ENCODE measurements at places on chromosomes 5 and 9.
A peak's percentile ranks its signal among the peaks of the same experiment; 100 is the strongest.

GRCh38 chr5:13660072-13660471, 284.4 kb downstream of the DNAH5 start:
- DNase-seq, result no peak

- peak; percentile 82 for DNase-seq
Measured at GRCh38 chr9:92138157-92138959, 23.1 kb upstream of the SPTLC1 start.

GRCh38 chr9:4309806-4310205, 9.9 kb upstream of the GLIS3 start:
- DNase-seq, result no peak

DNA sequence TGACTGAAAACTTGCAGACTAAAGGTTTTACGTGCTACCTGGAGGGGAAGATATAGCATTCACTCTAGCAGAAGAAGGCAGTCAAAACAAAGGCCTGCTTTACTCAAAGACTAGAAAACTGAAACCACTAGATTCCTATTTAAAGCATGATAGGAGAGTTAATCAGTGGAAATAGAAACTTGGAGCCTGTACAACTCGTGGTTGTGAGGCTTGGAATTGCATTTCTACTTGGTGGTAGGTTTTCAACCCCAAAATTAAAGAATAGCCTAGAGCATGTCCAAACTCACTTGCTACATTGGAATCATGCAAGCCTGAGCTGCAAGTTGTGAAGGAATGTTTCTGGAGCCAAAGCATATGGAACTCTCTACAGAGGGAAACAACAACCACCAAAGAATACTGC, 1526.4 kb upstream of the NUDT12 start:
- DNase-seq, result no peak

DNA sequence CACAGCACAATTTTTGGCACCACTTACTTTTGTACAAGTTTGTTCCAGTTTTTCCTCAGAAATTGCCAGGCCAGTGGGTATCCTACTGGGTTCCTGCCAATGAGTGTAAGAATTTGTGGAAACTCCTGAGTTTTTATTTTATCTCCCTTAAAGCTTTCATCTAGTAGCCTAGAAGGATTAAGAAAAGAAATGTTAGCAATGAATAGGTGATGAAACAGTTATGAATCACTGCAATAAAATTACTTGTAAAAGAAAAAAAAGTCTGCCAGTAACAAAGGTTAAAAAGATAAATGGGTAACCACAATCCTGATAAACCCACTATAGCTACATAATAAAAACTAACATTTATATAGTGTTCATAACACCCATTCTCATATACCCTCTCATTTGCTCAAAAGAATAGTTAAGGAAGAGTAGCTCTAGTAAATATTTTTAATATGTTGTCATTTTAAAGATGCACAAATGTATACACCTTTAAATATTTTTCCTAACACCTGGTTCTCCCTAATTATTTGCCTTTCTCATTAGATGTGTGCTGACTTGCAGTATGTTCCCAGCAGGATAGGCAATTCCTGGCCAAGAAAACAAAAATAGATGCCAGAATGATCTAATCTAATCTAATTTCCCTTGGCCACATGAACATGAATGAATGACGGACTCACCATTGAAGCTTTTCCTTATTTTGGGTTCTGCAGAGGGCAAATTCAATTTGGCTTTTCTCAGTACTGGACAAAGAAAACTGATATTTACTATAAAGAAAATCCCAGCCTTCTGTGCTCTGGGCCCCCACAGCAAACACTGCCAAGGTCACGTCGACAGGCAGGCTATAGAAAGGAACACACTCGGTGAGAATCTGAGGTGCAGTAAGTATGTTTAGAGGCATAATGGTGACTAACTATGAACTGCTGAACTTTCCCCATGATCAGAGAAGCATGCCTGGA, 26.4 kb downstream of the ERAP1 start:
- DNase-seq, result no peak

DNA sequence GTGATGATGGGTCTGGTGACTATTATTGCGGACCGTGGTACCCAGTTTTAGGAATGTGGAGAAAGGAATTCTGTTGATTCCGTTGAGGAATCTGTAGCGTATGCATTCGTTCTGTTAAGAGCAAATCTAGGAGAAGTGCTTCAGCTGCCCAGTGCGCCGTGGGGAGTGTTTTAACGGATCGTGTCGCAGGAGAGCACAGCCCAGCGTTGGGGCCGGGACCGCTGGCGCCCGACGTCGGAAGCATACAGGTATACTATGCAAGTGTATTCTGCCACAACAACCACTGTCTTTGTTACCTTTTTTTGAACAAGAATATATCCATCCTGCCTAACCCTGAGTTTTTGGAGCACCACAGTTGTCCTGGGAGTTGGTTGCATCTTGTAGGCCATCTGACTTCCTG, 42.7 kb downstream of the TENT4A start:
- no peak for DNase-seq

DNA sequence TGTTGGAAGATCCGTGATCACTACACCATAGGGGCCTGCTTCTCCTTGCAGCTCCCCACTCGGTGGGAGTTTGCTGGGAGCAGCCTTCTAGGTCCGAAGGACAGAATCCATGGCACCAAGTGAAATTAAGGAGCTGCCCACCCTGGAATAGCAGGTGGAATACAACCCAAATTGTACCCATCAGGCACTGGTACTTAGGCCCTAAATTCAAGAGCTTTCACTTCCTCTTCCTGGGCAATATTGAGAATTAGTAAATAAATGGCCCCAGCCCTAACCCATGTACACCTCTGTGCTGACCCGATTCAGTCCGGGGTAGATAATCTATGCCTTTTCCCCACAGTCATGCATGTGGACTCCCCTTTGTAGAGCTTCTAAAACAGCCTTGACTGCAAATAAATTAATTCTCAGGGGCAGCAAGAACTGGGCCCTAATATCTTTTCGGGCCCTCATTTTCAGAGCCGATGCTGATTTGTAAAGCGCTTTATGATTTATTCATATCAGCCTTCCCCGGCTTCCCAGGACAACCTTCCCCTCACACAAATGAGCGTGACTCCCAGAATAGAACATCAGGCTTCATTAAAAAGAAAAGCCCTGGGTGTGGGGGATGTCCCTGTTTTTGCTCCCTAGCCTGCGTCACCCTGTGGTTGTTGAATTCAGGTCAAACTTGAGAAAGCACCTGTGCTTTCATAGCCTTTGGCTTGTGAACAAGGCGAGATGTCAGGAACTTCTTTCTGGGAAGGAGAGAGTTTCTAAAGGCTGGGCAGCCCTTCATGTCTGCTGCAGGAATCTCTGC, 126.1 kb upstream of the TBC1D2 start:
- DNase-seq, result no peak

GRCh38 chr9:33117306-33117705, 40.8 kb upstream of the SMU1 start:
- no peak for DNase-seq

GRCh38 chr5:122153774-122154173, 24.4 kb downstream of the ZNF474 start:
- DNase-seq, result no peak

GRCh38 chr5:120256376-120256775, 207.7 kb upstream of the PRR16 start:
- DNase-seq, result no peak

DNA sequence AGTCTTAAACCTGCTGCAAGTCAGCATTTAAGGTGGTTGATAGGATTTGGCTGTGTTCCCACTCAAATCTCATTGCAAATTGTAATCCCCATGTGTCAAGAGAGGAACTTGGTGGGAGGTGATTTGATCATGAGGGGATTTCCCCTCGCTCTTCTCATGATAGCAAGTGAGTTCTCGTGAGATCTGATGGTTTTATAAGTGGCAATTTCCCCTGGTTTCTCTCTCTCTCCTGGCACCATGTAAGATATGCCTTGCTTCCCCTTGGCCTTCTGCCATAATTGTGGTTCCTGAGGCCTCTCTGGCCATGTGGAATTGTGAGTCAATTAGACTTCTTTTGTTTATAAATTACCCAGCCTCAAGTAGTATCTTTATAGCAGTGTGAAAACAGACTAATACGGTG, 84.3 kb upstream of the SMC2 start:
- no peak for DNase-seq

DNA sequence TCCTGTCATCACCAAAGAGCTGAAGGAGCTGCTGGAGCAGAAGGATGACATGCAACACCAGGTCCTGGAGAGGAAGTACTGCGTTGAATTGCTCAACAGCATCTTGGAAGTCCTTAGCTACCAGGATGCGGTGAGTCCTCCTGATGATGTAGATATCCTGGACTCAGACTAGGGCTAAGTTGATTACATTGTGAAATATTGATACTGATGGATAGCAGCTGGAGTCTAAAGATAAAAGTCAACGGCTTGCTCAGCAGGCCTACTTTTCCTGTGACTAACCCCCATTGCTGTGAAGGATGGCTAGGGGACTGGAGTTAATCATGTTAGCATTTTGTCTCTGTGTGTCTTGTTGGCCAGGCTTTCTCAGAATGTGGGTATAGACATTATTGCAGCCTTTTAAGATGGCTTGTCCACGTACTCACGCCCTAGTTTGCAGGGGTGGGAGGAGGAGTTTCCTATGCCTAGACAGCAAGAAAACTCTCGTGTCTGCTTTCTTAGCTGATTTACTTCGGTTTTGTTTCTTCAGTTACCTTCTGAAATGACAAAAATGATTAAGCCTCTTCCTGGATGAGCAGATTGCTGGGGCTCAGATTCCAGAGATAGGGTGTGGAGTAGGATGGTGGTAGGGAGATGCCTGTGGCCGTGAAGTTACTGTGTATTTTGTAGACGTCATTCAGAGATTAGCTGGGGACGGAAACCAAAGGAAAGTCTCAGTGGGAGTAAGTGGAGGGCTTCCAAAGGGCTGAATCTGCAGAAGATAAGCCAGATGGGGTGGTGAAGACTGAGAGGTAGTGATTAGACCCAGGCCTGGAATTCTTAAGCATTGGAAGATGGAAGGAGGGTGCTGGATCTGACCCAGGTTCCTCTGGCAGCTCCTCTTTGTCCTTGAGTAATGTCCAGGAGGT, 166.3 kb downstream of the DOCK2 start:
- no peak for DNase-seq

DNA sequence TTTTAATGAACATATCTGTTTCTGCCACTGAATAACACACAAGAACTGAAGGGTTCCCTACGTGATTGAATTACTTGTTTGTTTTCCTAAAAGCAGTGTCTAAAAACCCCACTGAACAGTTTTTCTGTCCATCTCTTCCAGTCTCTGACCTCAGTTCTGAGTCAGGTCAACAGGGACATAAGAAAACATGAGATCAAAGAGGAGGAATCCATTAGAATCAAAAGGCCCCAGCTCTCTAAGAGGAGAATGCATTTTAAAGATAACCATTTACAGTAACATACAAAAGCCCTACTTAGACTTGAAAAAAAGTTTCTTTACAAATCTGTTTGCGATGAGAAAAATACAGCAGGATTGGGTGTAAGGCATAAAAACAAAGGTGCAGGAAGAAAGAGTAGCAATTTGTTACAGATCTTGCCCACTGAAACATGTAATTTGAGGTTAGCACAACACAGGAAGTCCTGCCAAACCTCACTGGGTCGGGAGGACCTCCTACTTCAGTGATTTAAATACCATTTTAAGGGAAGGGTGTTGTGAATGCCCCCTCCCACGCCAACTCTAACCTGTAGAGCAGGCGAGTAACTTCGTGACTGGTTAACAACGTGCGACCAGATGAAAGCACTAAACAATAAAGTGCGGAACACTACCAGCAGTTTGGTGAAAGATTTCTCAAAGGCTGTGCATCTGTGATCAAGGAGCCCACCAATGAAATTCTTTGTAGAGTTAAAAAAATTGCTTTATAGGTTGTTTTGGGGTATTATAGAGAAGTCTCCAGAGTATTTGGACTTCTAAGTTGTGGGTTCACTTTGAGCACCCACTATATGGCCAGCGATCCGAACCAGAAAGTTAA, 1.3 kb downstream of the QSOX2 start:
- no peak for DNase-seq

GRCh38 chr5:54895816-54896341, 89.5 kb downstream of the ESM1 start:
- no peak for DNase-seq

GRCh38 chr5:119896826-119897536, 267.6 kb downstream of the FAM170A start:
- DNase-seq, result no peak

- DNase-seq, result no peak
Measured at GRCh38 chr5:60651872-60652620, 47.9 kb downstream of the DEPDC1B start.

- DNase-seq, result no peak
Measured at GRCh38 chr5:91139572-91140200, 243.4 kb downstream of the ARRDC3 start.

DNA sequence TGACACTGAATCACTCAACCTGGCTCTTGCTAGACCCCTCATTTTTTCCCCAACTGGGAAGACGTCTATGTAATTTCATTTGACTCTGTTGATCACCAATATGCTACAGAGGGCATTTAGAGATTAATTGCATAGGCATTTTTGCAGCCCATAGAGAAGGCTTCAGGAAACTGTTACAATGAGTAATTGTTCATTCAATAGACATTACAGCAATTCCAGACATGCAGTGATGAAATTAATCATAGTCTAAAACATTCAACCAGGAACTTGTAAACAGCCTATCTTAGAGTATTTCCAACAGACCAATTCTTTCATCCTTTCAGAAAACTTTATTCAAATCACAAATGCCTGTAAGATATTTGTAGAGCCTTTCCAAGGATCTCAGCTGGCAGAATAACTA, 122.3 kb downstream of the MARCHF11 start:
- DNase-seq, result no peak

DNA sequence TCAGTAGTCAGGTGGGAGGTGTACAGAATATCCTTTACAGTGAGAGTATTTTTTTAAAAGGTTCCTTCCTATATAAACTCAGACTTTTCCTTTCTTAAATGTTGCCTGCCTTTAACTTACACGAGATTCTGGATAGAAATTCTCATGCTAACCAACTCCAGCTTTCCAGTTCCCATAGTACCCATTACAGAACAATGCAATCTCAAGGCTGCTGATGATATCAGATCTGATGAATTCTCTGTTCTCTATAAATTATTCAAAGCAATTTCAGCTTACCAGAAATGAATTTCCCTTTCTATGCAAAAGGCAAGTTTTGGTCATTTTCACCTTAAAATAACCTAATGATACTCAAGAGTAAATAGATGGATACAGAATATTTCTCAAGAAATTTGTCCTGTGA, 90.3 kb downstream of the NUDT12 start:
- no peak for DNase-seq

- DNase-seq, result no peak
Measured at GRCh38 chr5:174396541-174396940, 327.8 kb upstream of the MSX2 start.

DNA sequence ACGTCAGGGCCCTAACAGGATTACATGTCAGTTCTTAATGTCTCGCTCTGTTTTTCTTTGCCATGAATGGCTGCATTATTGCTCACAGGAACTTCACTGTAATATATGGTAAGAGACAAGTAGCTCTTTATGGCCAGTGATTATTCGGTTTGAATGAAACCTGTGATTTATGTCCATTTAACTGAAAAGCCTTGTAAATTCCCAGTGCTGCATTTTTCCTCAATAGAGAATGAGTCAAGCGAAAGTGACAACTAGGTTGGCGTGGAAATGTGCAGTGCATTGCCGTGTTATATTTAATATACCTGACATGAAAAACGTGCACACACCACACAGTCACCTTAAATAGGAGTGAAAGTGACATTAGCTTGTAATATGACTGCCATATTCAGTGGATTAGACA, 163.1 kb downstream of the PBX3 start:
- no peak for DNase-seq

- no peak for DNase-seq
Measured at GRCh38 chr5:111095982-111096381, 3.8 kb downstream of the WDR36 start.

GRCh38 chr5:63820577-63820976, 141.7 kb downstream of the HTR1A start:
- DNase-seq, result no peak

- no peak for DNase-seq
Measured at GRCh38 chr9:135388530-135388929, 91.1 kb upstream of the PPP1R26 start.

GRCh38 chr5:124134941-124135340, 611.5 kb downstream of the ZNF608 start:
- no peak for DNase-seq
